ENCODE measurements at places on chromosomes 6 and 20.

- DNase-seq: no peak
Observed at GRCh38 chr6:25199544-25199943, 79.6 kb upstream of the CARMIL1 start.

DNA sequence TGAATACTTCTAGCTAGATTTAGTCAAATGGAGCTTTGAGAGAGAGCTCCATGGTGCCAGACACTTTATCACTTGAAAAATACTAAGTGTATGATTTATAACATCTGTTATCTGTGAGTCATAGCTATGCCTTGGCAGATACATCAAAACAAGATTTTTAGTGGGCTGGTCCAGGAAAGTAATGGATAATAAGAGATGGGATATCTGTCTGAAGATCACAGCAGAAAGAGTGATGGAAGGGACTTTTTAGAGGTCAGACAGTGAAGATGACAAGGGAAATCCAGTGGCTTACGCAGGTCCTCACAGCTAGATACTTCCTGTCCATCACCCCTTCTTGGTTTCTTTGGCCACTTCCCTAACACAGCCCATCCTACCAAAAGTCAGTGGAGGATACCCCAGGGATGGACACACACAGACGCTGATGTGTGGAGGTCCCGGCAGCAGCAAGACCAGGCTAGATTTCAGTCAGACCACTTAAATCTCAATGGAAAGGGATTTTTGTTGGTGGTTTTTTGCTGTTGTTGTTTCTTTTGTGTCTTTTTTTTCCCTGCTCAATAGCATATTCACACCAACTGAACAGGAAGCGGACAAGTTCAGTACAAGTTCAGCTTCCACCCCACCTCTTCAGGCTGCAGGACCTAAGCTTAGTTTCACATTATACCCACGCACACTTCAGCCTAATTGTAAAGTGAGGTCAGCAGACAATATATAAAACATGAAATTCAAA is 209.3 kb downstream of the ALDH8A1 start:
- no peak for DNase-seq

GRCh38 chr6:88290411-88290810 is 124.3 kb upstream of the CNR1 start:
- DNase-seq: no peak

GRCh38 chr6:10518557-10519407 is 2.4 kb upstream of the GCNT2 start:
- no peak for DNase-seq

GRCh38 chr20:2485661-2486060 is 15.1 kb upstream of the SNRPB start:
- no peak for DNase-seq

- no peak for DNase-seq
Observed at GRCh38 chr20:60765821-60766403, 486.1 kb upstream of the CDH4 start.

DNA sequence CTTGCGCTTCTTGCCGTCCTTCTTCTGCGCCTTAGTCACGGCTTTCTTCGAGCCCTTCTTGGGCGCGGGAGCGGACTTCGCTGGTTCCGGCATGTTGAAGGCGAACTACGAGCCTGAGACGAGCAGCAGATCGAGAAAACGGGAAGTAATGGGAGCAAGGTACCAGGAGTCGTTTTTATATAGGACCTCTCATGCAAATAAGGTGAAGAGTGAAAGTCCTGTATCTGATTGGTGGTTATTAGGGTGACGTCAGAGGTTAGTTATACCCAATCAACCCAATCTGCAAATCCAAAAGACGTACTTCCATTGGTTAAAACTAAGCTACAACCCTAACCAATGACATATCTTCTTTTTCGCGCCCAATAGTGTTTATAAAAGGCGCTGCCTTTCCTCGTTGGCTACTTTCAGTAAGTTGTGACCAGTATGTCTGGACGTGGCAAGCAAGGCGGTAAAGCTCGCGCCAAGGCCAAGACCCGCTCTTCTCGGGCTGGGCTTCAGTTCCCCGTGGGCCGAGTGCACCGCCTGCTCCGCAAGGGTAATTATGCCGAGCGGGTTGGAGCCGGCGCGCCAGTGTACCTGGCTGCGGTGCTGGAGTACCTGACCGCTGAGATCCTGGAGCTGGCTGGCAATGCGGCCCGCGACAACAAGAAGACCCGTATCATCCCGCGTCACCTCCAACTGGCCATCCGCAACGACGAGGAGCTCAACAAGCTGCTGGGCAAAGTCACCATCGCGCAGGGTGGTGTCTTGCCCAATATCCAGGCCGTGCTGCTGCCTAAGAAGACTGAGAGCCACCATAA is 100.6 kb upstream of the PRSS16 start:
- peak; percentile 76 for DNase-seq

DNA sequence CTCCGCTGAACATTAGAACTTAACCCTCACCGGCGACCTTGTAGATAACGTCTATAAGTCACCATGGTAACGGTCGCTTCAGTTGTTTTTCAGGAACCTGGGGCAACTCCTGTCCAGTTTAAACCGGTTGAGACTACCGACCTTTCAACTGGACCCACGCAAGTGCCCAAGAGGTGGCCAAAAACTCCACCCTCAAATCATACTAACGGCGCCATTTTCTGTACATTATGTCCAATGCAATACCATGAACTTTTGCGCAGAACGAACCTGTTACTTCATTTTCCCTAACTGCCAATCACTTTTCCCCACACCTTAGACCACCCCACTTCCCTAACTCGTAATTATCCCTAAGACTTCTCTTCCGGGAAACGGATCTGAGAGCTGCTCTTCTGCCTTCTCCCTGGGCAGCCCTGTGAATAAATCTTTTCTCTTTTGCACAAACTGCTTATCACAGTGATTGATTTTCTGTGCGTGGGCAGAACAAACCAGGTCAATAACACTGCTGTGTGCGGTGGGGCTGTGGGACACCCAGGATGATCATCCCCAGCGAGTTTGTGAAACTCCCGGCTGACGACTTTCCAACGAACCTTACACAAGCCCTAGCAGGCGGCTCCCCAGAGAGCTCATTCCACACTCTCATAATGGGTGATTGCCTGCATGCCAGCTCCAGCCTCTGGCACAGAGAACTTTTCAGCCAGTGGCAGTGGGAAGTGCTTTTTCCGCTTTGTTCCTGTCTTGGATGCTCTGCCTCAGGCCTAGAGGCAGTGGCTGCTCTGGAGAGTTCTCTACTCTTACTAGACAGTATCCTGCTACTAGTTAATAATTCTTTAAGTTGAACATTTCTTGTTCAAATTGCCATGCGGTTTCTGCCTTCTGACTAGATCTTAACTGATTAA is 28.6 kb downstream of the GPX5 start:
- no peak for DNase-seq

DNA sequence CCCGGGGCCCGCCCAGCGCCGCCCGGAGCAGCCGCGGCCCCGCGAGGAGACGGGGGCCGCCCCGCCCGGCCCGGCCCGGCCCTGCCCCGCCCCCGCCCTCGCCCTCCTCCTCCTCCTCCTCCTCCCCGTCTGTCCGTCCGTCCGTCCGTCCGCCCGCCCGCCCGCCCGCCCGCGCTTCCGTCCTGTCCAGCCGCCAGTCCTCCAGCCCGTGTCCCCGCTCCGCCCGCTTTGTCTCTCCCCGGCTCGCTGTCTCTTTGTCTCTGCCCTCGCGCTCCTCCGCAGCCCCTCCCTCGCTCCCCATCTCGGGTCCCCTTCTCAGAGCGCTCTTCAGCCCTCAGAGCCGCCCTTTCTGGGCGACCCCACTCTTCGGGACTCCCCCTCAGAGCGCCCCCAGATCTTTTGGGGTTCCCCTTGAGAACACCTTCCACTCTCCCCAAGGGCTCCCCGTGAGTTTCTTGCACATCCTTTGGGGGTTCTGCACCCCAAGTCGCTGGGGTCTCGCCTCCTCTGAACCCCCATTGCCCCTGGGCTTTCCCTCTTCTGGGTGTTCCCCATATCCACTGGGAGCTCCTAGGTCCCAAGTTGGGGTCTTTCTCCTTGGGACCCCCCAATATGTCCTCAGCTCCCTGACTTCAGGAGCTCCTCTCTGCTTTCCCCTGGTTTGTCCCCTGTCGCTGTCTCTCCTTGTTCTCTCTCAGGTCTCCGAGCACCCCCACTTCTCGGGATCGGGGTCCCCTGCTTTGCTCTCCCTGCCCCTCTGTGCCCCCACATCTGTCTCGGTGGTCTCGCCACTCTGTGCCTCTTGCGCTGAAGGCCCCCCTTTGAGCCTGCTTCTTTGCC is 79.5 kb upstream of the MYL9 start:
- DNase-seq: peak; percentile 65

GRCh38 chr6:10276106-10276505 is 138.8 kb downstream of the TFAP2A start:
- DNase-seq: no peak

DNA sequence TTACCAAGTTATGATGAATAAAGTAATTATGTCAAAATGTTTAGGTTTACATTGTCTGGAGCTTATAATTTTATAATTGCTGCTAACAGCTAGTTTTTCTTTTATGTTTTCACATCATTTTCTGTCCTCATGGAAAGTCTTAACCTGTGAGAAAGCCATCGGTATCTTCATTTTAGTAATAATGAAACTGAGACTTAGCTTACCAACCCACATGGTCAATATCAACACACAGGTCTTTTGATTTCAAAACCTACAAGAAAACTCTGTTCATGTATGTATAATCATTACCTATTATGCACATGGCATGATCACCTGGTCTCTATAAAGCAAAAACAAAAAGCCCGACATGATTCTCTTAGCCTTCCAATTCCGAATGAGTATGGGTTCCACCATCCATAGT is 61.9 kb downstream of the KCNQ5 start:
- DNase-seq: no peak

DNA sequence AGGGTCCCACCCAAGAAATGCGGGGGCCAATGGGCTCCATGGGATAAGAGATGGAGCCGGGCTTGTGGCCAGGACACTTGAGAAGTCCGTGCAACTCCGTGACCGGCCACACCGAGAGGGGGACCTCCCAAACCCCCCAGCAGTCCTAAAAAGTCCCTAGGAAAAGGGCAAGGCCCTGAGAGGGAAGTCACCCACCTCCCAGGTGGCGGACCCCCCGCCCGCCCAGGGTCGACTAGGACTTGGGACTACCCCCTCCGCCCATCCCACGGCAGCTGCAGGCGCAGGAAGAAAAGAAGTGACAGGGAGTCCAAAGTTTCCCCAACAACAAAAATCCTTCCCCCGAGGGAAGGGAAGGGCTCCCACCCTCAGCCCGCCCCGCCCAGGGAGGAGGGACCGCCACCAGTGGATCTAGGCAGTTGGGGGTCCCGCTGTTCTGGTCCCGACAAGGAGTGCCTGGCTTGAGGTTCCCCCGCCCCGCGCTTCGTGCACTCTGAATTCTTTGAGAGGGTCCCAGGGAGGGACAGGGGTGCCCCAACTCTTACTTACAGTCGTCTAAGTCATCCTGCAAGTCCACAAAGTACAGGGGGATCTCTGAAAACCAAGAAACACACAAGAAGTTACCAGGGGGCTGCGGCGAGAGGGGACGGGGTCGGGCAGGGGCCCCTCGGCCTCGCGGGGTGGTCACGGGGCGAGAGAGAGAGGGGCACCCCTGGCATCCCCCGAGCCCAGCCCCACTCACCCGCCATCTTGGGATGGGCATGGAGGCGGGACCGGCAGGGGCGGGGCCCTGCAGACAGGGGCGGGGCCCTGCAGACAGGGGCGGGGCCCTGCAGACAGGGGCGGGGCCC is 611 bp upstream of the RAB22A start:
- DNase-seq: peak; percentile 76

- DNase-seq: no peak
Observed at GRCh38 chr20:54058420-54059139, 11.8 kb downstream of the BCAS1 start.

- DNase-seq: no peak
Observed at GRCh38 chr20:37359331-37359730, 13.4 kb downstream of the SRC start.

- DNase-seq: no peak
Observed at GRCh38 chr6:10463491-10464481, 48.9 kb upstream of the TFAP2A start.

DNA sequence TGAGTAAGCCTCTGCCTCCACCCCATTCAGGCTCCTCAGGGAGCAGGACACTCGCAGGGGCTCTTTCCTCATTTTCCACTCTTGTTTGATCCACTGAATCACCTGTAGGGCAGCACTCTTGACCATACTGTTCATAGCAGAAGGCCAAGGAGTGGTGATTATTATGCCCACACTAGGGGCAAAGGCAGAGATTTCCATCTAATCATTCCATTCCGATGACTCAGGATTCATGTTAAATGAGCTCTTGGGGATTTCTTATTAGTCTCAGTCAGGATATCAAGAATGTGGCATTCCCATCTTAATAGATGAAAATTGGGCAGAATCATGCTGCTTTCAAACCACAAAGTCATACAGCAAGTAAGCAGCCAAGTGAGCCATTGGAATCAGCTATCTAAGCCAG is 101.9 kb upstream of the MOCS1 start:
- no peak for DNase-seq

DNA sequence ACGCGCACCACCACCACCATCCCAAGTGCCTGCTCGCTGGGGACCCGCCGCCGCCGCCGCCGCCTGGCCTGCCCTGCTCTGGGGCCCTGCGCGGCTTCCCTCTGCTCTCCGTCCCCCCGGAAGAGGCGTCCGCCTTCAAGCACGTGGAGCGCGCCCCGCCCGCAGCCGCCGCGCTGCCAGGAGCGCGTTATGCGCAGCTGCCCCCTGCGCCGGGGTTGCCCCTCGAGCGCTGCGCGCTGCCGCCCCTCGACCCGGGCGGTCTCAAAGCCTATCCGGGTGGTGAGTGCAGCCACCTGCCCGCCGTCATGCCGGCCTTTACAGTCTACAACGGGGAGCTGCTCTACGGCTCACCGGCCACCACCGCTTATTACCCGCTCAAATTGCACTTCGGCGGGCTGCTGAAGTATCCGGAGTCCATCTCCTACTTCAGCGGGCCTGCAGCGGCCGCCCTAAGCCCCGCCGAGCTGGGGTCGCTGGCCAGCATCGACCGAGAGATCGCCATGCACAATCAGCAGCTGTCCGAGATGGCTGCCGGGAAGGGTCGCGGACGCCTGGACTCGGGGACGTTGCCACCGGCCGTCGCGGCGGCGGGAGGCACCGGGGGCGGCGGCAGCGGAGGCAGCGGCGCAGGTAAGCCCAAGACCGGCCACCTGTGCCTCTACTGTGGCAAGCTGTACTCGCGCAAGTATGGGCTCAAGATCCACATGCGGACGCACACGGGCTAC is 7.2 kb downstream of the PRDM13 start:
- DNase-seq: no peak

- DNase-seq: no peak
Observed at GRCh38 chr20:62420846-62421715, 6.3 kb downstream of the RBBP8NL start.

DNA sequence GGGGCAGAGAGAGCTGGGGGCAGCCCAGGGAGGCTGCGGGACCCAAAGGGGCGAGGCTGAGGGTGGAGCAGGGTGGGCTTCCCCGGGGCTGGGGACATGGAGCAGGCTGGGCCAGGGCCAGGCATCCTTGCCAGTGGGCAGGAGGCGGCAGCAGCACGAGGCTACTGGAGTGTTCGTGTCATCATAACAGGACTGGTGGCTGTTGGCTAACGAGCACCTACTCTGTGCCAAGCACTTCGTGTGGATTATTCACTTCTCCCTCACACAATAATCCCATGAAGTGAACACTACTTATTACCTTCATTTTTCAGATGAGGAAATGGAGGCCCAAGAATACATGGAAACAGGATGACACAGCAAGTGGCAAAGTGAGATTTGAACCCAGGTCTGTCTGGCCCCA is 41.7 kb downstream of the GRM4 start:
- no peak for DNase-seq
